ENCODE measurements at places on chromosomes 1 and 21. TPM values are rescaled to one million over a fixed set of nuclear protein-coding genes. Genes with fewer than 3 reads are reported as not detected.

The CLCA4 gene
- total RNA-seq: not detected

The TRIM67 gene
- 0.34 TPM for total RNA-seq

The PDE4B gene
- total RNA-seq: 26.0 TPM

The LAMC2 gene
- 1.4 TPM for total RNA-seq

The ADAM30 gene
- total RNA-seq: not detected

The NUP210L gene
- 0.09 TPM for total RNA-seq

The MARK1 gene
- 18.6 TPM for total RNA-seq

The TCP10L gene
- 1.4 TPM for total RNA-seq

The DYNLT5 gene
- total RNA-seq: 1.5 TPM

The CNR2 gene
- not detected for total RNA-seq

The SPATA17 gene
- 1.8 TPM for total RNA-seq

The GUCA2B gene
- not detected for total RNA-seq

The CYP4A22 gene
- not detected for total RNA-seq

The SLC6A9 gene
- 1.5 TPM for total RNA-seq

The ORC1 gene
- 0.08 TPM for total RNA-seq

The CRTC2 gene
- 28.1 TPM for total RNA-seq

The ATP5PB gene
- total RNA-seq: 433 TPM

The SYTL1 gene
- 2.3 TPM for total RNA-seq

The ANGPTL1 gene
- 13.2 TPM for total RNA-seq

The TSPAN2 gene
- total RNA-seq: 16.6 TPM

The FMO4 gene
- 4.6 TPM for total RNA-seq

The CR1L gene
- total RNA-seq: not detected

The HPCA gene
- total RNA-seq: not detected

Measured in right cardiac atrium (tissue), 5 donors.